Heart left ventricle (tissue), 16 donors: ENCODE measurements at places on chromosomes 4 and X. TPM values are rescaled to one million over a fixed set of nuclear protein-coding genes. Genes with fewer than 3 reads are reported as not detected.

ATG4A gene
- polyA plus RNA-seq: 11.0 TPM

KCNIP4 gene
- not detected for polyA plus RNA-seq

LIAS gene
- 21.3 TPM for polyA plus RNA-seq

CLGN gene
- 29.0 TPM for polyA plus RNA-seq

PRKG2 gene
- polyA plus RNA-seq: not detected

GC gene
- polyA plus RNA-seq: not detected

NIPAL1 gene
- 0.24 TPM for polyA plus RNA-seq

SAGE1 gene
- not detected for polyA plus RNA-seq

ITM2A gene
- 51.7 TPM for polyA plus RNA-seq

SCD5 gene
- 2.4 TPM for polyA plus RNA-seq

KLKB1 gene
- polyA plus RNA-seq: 0.72 TPM

RLIM gene
- 5.2 TPM for polyA plus RNA-seq

RAB33B gene
- 2.3 TPM for polyA plus RNA-seq

SSX2B gene
- not detected for polyA plus RNA-seq

TMLHE gene
- 16.4 TPM for polyA plus RNA-seq

- no peak for DNase-seq
Measured at GRCh38 chrX:130851569-130851968, 51.4 kb downstream of the ENOX2 start.

DNA sequence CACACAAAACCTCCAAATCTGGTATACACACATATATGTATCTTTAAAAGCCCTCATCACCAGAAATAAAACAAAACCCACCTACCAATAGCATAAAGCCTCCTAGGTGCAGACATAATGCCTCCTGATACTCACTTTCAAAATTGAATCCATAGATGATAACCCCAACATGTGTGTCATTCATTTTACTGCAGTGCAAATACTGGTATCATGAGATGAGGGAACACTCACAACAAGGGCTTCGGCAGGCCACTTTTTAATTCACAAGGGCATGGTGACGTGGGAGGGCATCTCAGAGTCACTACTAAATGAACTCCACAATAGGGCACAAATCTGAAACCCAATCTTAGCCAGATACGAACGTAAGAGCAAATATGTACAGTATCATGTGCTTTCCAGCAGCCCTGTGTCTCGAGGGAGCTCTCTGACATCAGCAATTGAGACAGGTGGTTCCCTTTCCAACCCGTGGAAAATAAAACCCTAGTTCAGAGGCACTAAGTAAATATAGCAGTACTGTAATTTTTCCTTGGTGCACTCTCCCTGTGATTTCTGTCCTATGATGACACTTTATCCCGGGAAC lies 14.1 kb upstream of the PPARGC1A start:
- peak; percentile 26 for DNase-seq

DNA sequence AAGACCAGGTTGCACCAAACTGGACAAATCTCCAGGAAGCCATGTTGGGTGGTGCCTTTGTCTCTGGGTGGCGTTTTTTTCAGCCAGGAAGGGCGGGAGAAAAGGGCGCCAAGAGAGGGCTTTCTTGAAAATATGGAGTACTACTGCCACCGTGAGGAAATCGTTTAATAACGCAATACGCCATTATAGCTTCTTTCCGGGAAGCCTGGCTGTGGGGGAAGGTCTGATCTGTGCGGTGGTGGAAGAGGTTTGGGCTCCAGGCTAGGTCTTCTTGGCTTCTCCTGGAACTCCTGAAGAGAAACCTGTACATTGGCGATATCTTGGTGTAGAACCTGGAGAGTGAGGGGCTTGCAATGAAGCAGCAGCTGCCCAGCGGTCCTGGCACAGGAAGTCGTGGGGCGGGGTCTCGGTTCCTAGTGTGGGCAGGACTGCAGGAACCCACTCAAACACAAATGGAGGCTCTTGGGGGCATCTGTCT lies 202.7 kb downstream of the OR13H1 start:
- peak; percentile 87 for DNase-seq

DNA sequence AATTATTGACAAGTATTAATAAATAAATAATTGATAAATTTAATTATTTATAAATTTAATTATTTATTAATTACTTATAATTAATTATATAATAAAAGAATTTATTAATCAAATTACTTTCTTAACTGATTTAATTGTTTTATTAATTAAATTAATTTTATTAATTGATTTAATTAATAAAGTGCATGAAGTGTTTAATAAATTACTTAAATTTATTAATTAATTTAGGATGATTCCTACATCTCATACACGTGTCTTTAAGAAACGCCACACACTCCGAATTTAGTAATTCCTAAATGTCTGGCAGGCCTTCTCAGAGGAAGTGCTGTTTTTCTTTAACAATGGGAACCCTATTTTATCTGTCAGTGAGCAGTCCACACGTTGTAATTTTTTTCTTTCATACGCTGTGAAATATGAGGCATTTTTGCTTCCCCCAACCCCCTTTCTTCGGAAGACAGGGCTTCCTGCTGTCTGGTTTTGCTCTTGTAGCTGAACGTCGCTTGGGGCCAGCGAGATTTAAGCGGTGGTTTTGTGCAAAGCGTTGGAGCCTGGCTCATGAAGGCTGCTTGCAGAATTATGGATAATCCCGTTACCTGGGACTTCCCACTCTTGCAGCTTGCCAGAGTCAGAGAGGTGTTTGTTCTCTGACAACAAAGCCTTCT lies 46.8 kb downstream of the CRLF2 start:
- DNase-seq: no peak

GRCh38 chr4:137075586-137075985 lies 456.7 kb downstream of the PCDH18 start:
- DNase-seq: no peak

DNA sequence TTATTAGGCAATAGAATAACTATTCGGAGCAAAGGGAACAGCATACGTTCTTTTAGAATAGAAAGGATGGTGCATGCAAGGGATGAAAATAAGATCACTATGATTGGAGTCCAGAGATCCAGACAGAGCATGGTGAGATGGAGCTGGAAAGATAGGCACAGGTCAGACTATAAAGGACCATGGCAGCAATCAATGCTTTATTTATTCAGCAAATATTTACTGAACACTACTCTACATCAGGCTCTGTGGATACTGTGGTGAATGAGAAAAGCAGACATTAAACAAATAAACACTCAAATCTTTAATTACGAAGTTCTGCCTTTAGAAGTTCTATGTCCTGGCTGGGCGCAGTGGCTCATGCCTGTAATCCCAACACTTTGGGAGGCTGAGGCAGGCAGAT lies 44.7 kb upstream of the ACSL4 start:
- no peak for DNase-seq

- DNase-seq: no peak
Measured at GRCh38 chr4:178881937-178882336, 1439.7 kb upstream of the AGA start.

DNA sequence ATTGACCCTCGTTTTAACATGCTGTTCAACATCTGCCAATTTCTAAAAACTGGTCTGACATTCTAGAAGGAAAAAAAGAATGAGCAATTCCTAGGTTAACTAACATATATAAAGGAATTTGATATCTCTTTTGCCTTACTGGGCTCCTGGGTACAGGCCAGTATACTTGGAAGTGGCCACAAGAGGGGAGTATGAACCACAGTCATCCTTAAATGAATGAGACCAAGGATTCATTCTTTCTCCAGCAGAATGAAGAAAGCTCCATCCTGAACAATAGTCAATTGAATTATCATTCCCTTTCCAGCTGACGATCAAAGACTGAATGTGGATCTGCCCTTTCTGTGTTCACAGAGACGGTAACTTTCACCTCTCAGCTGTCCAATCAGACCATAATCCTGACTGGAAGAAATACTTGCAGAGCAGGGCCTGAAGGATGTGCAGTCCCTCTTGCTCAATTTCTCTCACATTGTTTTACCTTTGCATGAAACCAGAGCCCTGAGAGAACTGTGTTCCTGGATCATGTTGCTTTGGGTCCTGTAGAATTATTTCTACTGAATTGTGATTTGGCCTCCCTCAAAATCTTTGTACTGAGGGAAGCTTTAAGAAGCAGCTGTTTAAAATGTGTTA lies 14.8 kb upstream of the SPARCL1 start:
- DNase-seq: no peak

DNA sequence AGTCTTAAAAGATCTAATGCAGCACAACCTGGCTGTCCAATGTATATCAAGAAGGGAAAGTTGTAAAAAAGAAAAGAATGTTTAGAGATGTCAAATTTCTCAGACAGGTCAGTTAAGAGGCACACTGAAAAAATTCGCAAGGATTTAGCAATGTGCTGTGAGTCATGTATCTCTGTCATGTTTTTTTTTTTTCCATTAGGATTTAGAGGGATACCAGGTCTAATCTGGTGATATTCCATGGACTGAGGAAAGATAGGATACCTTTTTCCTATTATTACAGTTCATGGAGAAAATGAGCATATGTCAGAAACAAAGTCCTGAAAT lies 815.4 kb upstream of the PCDH10 start:
- DNase-seq: no peak

- DNase-seq: no peak
Measured at GRCh38 chr4:36281384-36282106, at the start of gene DTHD1. TSS of gene DTHD1 (plus strand) at chr4:36281616. CDS start at chr4:36281759, 143 bp downstream.

GRCh38 chr4:146032234-146032860 lies 93.7 kb upstream of the ZNF827 start:
- no peak for DNase-seq

- DNase-seq: no peak
Measured at GRCh38 chrX:84710611-84711010, 208.4 kb upstream of the HDX start.

DNA sequence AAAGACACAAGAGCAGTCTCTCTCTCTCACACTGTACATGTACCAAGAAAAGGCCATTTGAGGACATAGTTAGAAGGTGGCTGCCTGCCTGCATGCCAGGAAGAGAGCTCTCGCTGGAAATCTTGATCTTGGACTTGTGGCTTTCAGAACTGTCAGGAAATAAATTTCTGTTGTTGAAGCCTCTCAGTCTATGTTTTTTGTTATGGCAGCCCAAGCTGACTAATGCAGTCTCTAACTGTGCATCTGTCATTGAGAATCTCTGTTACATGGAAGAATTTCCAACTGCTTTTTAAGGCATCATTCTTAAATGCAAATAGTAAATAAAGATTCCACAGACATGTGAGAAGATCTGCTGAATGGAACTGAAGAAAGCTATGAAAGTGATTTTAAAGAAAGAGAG lies 198.3 kb downstream of the PCDH10 start:
- DNase-seq: no peak

DNA sequence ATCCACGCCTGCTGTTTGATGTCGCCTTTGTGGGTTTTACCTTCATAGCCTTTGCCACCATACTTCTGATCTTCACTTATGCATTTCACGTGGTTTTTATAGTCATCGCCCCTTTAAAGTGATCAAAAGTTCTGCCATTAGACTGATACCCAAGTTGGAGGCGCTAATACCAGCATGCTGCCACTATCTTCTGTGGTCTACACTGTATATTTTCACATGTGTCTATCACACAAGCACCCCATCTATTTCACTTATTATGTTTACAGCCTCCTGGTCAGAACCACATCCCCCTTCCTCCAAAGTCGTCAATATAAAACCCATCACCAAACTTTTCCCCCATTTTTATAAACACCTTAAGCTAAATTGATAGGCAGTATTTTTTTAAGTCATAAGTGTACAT lies 8.2 kb downstream of the LYAR start:
- DNase-seq: no peak

GRCh38 chr4:13605330-13605729 lies 22.2 kb downstream of the BOD1L1 start:
- DNase-seq: no peak

DNA sequence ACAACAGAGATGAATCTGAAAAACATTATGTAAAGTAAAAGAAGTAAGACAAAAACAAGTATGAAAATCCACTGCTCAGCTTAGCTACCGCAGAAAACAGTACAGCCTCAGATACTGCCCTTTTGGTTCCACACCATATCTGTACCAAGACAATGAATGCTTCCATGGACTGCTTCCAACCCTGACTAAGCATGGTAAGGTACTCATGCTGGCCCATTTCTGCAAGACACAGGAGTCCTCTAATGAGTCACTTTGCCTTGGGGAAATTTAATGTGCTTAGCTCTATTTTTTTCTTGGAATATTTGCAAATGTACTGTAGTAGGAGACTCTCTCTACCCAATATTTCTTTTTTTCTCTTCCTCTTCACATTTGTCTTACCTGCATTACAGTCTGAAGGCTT lies 931.7 kb upstream of the HS3ST1 start:
- no peak for DNase-seq

DNA sequence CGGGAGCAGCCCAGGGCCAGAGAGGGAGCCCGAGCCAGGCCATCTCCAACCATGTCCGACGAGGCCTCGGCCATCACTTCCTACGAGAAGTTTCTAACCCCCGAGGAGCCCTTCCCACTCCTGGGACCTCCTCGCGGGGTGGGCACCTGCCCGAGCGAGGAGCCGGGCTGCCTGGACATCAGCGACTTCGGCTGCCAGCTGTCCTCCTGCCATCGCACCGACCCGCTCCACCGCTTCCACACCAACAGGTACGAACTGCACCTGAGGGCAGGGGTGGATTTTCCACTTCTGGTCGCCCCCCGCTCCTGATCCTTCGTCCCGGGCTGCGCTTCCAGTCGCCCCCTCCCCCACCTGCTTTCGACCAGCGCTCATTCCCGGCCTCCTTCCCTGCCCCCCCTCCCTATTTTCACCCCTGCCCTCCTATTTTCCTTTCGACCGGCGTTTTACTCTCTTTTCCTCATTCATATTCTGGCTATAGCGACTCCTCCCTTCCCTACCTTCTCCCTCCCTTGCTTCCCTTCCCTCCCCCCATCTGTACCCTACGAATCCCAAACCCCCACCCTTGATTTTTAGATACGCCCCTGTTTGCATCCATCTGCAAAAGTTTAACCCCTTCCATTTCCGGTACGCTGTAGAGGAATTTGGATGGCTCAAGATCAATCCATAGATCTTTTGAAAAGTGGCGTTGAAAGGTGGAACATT lies 633 bp downstream of the FAM199X start:
- DNase-seq: no peak

DNA sequence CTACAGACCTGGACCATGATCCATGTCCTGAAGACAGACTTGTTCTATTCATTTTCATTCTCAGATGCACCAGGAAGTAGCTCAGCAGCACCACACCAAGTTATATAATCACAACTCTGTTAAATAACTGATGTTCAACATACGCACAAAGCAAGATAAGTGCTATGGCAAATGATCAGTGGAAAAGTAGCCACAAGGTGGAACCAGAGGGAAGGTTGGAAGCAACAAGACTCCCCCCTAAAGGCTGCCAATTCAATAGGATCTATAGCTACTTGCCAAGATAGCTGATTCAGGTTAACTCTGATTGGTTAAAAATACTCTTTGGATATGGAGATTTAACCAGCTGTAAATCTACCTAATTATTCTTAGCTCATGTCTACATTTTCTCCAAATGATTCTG lies 23.7 kb upstream of the FAM47B start:
- DNase-seq: no peak

GRCh38 chr4:26434030-26434639 lies 56.1 kb downstream of the CCKAR start:
- no peak for DNase-seq
